ENCODE measurements at places on chromosomes 12 and 14.

DNA sequence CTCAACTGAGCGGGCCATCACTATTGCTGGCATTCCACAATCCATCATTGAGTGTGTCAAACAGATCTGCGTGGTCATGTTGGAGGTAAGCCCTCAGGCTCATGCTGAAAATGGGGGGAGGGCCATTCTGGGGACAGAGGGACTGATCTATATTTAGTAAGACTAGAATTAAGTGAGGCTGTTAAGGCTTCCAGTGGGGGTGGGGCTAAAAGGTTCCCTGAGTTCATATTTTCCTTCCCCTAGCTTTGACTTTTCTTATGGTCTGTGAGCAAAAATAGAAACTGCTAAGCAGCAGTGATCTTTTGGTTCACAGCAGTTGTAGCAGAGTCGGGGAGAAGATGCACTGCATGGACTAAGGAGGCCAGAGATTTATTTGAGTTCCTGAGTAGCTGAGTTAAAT lies 9.2 kb downstream of the PCBP2 start:
- no peak for DNase-seq

DNA sequence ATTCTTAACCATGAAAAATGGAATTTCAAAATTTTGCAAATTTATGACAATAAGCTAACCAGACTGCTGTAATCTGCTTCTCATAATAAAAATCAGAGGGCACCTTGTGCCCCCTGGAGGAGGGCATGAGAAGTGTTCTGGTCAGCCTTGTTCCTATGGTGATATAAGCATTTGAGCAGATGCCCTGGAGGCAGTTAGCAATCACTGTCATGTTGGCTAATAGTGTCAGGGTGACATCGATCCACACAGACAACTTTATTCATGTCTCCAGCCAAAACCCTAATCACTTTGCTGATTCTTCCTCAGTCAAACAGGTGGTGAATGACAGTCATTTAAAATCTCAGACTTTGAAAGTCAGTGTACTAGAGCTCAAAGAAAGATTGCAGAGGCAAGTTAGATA lies 943.0 kb downstream of the GALC start:
- no peak for DNase-seq

DNA sequence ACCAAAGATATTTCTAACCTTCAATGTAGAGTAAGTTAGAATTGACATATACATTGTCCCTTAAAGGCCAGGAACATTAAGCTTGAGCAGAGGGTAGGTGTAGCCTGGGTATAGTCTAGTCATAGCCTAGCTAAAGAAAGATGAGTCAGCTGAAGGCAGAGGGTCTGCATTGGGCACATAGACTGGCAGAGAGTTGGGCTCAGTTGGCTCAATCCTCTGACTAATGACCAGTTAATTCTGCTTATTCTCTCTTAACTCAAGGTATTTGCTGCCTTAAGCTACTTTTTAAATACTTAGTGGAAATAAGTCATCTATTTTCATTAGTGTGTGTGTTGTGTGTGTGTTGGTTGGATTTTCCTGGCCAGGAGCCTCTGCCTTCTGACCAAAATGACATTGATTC lies 467.1 kb downstream of the RAD51B start:
- no peak for DNase-seq

DNA sequence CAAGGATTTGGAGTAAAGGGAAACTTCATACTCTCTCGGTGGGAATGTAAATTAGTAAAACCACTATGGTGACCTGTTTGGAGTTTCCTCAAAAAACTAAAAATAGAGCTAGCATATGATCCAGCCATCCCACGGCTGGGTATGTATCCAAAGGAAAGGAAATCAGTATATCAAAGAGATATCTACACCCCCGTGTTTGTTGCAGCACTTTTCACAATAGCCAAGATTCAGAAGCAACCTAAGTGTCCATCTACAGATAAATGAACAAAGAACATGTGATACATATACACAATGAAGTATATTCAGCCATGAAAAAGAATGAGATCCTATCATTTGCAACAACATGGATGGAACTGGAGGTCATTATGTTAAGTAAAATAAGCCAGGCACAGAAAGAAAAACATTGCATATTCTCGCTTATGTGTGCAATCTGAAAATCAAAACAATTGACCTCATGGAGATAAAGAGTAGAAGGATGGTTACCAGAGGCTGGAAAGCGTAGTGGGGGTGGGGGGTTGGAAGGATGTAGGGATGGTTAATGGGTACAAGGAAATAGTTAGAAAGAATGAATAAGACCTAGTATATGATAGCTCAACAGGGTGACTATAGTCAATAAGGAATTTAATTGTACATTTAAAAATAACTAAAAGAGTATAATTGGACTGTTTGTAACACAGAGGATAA lies 468.0 kb downstream of the BCAT1 start:
- no peak for DNase-seq

GRCh38 chr14:64324461-64324860 lies 30.3 kb upstream of the ESR2 start:
- no peak for DNase-seq

- peak; percentile 77 for DNase-seq
Measured at GRCh38 chr12:104671409-104672095, 214.8 kb downstream of the CHST11 start.

DNA sequence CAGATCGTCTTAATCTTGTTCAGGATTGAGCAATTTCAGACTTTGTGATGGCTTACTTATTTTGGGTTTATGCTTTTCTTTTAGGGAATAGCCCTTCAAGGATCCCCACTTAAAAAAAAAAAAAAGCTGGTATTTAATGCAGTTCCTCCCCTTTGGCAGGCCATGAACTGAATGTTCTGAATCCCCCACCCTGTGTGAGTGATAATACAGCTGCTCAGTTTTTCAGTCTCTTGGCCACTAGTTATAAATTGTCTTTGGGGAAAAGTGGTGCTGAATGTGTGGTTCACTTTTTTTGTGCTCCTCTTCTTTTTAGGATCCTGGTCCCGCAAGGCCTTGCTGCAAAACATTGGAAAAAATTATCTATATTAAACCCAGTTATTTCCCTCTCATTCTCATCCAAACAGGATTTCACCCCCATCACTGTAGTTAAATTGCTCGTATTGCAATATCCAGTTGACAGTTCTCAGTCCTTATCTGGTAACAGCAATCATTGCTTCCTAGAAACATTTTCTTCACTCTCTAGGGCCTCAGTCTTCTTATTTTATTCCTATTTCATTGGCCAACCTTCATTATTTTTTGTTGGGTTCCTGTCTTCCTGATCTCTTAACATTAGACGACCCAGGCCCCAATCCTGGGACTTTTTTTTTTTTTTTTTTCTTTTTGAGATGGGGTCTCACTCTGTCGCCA lies 73.1 kb upstream of the PAWR start:
- DNase-seq = no peak

GRCh38 chr12:17928708-17929366 lies 161.2 kb downstream of the RERGL start:
- no peak for DNase-seq

DNA sequence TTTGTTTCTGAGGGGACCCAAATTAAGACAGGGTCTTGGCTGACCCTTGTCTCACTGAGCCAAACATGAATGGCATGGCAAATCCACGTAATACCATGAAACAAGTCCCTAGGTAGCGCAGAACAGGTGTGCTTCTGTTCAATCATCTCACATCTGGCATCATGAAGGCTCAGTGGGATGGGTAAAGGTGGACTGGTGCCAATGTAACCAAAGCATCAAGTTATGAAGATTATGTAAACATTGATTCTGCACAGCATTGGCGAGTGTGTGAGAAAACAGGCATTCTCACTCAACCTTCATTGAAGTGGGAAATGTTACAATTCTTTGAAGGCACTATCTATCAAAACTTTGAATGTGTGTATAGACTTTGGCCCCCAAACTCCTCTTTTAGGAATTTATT lies 41.9 kb downstream of the PTGER2 start:
- no peak for DNase-seq

- DNase-seq = no peak
Measured at GRCh38 chr14:52609445-52610044, 56.9 kb downstream of the GPR137C start.

Data from CD4-positive, alpha-beta T cell treated with Interleukin-12 subunit alpha and Interleukin-12 subunit beta, for 1 hour (primary cell).